ENCODE measurements at places on chromosomes 5 and 9.

GRCh38 chr5:107408564-107408963, 262.2 kb downstream of the EFNA5 start:
- peak; percentile 30 for DNase-seq

GRCh38 chr9:83628540-83628939, 5.6 kb downstream of the IDNK start:
- no peak for DNase-seq

- DNase-seq: peak; percentile 69
Measured at GRCh38 chr9:73037613-73038012, 84.8 kb upstream of the ALDH1A1 start.

DNA sequence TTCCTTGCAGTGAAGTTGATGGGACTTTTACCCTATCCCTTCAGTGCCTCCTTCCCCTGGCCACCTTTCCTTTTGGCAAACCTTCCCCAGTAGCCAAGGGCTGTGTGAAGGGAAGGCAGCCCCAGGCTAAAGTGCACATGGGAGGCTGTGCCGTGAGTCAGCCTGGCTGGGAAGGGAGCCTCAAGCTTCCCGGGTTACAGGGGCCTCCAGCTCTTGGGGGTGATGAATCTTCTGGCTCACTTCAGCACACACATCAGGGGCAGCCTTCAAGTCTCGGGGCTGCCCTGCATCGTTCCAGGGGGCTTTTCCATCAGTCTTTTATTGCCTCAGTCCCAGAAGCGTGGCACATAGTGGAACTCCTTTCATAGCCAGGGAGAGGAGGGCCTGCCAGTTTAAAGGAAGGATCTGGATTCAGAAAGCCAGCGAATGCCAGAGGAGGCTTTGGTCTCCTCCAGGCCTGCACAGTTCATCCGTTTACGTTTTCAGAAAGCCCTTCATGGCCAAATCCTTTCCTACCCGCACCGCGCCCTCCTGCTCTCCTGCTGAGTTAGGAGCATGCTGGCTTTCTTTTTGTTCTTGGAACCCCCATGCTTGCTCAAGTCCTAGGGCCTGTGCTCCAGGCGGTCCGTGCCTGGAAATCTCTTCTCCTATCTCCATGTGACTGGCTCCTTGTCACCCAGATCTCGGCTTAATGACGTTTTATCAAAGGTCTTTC, 134.8 kb upstream of the KLF4 start:
- no peak for DNase-seq

GRCh38 chr9:1606253-1606652, 408.9 kb upstream of the SMARCA2 start:
- DNase-seq: no peak

DNA sequence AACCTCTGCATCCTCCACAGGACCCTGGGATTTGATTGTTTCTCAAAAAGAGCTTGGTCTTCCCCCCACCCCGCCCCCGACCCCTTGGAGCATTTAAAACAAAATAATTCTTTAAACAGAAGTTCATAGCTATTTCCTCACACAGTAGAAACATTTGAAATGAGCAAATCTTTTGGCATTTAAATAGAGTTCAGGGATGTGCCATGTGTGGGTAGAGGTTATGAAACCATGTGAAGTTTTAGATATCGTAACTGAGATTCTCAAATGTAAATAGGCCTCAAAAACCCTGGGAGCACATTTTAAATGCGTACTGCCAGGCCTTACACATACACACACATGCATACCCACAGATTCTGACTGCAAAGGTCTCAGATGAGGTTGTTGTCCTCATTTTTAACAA, 66.5 kb downstream of the EPB41L4B start:
- peak; percentile 88 for DNase-seq

- DNase-seq: no peak
Measured at GRCh38 chr5:144076521-144077083, 93.9 kb downstream of the YIPF5 start.

DNA sequence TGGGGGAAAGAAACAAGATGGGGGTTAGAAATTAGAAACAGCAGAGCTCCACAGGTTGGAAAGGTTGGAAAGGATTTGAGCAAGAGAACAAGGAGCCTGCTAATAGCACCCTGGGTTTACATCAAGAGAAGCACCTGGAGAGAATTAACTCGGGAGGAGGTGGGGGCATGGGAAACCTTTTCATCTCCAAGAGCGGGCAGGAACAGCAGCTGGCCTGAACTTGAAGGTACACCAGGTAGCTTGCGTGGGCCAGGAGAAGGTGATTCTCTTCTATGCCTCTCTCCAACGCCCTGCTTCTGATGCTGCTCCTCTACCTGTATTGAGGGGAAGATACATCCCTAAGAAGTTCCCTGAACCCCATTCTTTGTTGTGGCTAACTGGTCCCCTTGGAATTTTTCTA, 37.1 kb upstream of the GLRX start:
- no peak for DNase-seq

Data from choroid plexus epithelial cell (primary cell).